Stimulated activated CD4-positive, alpha-beta T cell treated with anti-CD3 and anti-CD28 coated beads, Interleukin-15, amount 100 ng/mL, for 24 hours (primary cell): ENCODE measurements at places on chromosomes 3 and 15.
A peak's percentile ranks its signal among the peaks of the same experiment; 100 is the strongest.

DNA sequence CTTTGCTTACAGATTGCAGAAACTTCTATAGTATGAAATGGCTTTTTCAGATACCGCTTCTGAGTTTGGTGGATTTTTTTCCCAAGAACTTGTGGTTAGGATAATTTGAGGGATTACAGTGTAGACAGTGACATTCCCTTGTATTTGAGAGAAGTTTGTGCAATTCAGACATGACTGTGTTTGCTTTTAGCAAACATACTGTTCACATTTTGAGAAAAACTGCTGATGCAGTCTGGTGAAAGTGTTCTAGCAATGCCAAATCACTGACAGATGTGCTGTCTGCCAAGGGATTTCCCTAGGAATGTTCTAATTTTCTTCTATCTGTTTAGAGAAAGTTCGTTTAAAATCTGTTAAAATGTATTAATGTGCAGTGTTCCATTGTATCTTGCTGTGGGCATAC is 652.6 kb downstream of the FHIT start:
- DNase-seq, result no peak

DNA sequence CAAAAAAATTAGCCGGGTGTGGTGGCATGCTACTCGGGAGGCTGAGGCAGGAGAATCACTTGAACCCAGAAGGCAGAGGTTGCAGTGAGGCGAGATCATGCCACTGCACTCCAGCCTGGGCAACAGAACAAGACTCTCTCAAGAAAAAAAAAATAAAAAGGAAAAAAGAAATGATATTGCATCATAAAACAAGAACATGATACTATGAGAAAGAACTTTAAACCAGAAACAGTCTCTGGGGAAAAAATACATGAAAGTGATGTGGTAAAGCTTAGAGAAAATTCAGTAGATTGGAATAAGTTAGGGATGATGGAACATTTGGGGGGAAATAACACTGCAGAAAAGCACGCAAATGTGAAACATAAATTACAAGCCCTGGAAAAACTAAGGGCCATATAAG is 54.7 kb downstream of the CRYGS start:
- DNase-seq, result no peak

- DNase-seq, result peak; percentile 24
Observed at GRCh38 chr3:15097891-15098290, 1.1 kb downstream of the RBSN start.

DNA sequence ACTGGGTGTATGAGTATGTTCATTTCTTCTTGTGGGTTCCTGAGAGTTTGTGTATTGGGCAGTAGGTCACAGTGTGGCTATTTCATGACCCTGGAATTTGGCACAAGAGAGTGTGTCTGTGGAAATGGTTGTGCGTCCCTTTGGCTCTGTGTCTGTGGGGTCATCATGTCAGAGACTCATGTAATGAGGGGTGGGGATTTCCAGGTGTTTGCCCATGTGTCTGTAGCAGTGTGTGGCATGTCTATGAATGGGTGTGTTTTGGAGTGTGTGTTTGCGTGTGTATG is 1.3 kb upstream of the GATA2 start:
- DNase-seq, result no peak

- DNase-seq, result no peak
Observed at GRCh38 chr15:39250460-39251186, 330.3 kb upstream of the THBS1 start.

DNA sequence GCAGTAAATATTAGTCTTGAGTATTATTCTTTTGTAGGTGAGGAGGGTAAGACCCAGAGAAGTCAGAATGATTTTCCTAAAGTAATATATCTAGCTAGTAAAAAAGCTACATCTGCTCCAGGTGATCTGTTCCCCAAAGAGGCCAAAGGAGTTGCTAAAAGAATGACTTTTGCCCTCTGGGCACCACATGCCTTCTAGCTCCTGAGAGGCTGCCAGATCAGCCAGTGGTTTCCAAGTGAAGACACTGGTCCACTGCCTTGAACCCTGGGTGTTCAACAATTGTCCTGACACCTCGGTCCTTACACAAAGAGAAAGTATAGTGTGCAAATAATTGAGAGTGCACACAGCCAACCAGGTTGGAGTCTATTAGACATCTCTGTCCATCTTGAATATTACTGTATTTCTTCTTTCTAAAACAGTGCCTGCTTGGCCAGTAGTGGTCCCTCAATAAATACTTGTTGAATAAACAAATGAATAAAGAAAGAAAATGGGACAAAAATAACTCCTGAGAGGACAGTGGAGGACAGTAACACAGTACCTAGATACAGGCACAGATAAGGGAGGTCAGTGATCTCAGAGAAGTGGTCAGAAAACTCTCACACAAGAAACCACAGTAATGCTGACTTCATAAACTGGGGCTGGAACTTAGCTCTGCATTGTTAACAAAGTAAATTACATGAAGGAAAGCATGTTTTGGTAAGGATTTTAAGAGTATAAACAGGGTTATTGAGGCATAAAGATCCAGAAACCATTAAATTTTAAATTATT is 56.6 kb upstream of the CSTA start:
- DNase-seq, result no peak

DNA sequence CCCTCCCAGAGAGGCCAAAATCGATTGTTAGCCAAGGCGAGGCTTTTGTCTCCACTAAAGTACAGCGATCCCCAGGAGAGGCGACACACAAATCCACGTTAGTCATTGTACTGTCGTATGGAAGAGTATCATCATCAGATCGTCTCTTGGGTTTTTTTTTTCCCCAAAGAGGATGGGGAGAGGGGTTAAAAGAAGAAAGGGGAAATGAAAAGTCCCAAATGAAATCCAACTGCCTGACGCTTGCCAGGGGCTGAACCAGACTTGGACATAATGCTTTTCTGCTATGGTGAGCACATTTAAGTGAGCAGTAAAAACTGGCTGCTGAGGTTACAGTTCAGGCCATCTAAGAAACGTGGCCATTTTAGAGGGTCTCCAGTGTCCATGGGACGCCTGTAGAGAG is 37.9 kb upstream of the CTSH start:
- no peak for DNase-seq

- DNase-seq, result no peak
Observed at GRCh38 chr3:120741837-120742197, 499 bp downstream of the RABL3 start.

- no peak for DNase-seq
Observed at GRCh38 chr3:119324899-119325298, 30.7 kb downstream of the ARHGAP31 start.

- no peak for DNase-seq
Observed at GRCh38 chr3:46874430-46874829, 3.1 kb upstream of the PTH1R start.

DNA sequence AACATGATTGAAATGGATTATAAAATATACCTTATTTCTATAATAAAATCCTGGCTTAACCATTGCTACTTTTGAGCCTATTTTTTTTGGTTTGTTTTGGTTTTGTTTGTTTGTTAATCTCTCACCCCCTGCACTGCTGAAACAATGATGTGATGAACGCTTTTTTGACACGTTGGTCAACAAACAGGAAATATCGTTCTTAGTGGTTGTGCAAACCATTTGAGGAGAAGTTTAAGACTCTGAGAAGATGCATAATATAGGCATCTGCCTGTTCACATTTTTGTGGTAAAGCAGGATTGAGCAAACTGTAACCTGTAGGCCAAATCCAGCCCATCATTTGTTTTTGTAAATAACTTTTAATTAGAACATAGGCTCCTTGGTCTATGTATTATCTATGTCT is 75.5 kb upstream of the MDFIC2 start:
- DNase-seq, result no peak

GRCh38 chr3:133573054-133573628 is 345 bp upstream of the CDV3 start:
- peak; percentile 100 for DNase-seq

GRCh38 chr3:55368366-55368765 is 118.7 kb downstream of the WNT5A start:
- DNase-seq, result no peak

GRCh38 chr15:71743861-71744382 is 66.4 kb upstream of the NR2E3 start:
- DNase-seq, result peak; percentile 75

DNA sequence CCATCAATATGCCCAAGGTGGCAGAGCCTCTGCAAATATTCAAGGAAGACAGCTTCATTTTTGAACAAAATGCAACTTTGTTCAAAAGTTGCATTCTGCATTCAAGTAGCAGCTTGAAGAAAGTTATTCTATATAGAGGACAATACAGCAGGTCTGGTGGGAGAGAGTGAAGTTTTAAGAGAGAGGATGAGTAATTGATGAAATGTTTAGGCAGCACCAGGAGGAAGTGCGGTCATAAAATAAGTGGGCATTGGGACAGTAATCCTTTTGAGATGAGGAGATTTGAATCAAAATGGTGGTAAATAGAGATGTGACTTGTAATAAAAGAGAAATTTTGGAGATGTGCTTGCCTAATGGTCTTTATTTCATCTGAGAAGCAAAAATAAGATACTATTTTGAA is 607.3 kb upstream of the ZNF385D start:
- no peak for DNase-seq

DNA sequence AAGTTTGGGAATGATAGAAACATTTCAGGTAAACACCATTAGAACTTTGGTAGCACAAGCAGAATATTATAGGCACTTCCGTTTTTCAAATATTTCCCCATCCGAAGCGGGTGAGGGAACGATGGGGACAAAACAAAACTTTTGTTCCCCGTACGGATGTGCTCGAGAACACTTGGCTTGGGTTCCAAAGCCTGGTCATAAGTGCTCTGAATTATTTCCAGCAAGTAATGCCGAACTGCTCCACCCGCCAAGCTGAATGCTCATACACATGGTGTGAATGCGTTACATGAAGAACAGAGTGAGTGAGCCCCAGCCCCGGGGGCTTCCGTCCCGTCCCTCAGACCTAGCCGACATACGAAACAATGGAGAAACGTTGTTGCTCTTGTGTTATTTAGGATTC is 438.2 kb upstream of the ARRDC4 start:
- DNase-seq, result no peak

GRCh38 chr3:31688984-31689383 is 156.3 kb downstream of the STT3B start:
- DNase-seq, result no peak

GRCh38 chr3:39013289-39013688 is 38.5 kb downstream of the SCN11A start:
- DNase-seq, result no peak

- DNase-seq, result no peak
Observed at GRCh38 chr3:64440498-64440897, 215.2 kb upstream of the PRICKLE2 start.

GRCh38 chr3:171883257-171883892 is 40.2 kb downstream of the TMEM212 start:
- DNase-seq, result no peak
